ENCODE measurements at places on chromosomes 2 and 18. TPM values are rescaled to one million over a fixed set of nuclear protein-coding genes. Genes with fewer than 3 reads are reported as not detected.

Gene IL1F10
- not detected for total RNA-seq

DNA sequence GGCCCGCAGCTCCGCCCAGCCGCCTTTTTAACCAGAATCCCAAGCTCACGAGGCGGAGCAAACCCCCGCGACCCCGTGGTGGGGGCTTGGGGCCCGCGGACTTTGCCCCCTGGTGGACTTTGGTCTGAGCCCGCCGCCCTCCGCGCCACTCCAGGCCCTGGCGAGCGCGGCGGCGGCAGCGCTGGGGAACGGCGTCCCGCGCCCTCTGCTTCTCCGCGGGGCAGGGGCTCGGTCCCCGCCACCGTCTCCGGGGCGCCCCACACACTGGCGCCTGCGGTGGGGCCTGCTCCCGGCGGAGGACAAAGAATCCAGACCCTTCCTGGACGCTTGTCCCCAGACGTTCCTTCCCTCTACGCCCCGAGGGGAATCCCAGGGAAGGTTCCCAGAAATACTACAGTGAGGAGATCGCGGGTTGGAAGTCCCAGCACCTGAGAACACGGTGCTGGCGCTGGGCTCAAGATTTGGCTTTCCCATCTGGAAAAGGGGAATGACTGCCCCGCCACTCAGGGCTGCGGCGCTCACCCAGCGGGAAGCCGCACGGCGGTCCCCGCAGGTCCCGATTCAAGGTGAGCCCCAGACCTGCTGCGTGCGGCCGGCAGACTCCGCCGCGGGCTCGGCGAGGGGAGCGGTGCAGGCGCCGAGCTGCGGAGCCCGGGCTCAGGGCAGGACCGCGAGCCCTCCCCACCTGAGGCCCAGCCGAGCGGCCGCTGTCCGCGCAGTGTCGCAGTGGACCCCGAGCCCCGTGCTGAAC, at the start of gene HAAO:
Gene HAAO, minus strand, starts transcription at position 1 of the 751 bp plus-strand sequence. CDS start 47 bp downstream, outside the sequence.
- DNase-seq = no peak

GRCh38 chr2:68241732-68242131, 10.6 kb downstream of the PPP3R1 start:
- no peak for DNase-seq

GRCh38 chr18:39969803-39970494, 1985.1 kb upstream of the PIK3C3 start:
- no peak for DNase-seq

DNA sequence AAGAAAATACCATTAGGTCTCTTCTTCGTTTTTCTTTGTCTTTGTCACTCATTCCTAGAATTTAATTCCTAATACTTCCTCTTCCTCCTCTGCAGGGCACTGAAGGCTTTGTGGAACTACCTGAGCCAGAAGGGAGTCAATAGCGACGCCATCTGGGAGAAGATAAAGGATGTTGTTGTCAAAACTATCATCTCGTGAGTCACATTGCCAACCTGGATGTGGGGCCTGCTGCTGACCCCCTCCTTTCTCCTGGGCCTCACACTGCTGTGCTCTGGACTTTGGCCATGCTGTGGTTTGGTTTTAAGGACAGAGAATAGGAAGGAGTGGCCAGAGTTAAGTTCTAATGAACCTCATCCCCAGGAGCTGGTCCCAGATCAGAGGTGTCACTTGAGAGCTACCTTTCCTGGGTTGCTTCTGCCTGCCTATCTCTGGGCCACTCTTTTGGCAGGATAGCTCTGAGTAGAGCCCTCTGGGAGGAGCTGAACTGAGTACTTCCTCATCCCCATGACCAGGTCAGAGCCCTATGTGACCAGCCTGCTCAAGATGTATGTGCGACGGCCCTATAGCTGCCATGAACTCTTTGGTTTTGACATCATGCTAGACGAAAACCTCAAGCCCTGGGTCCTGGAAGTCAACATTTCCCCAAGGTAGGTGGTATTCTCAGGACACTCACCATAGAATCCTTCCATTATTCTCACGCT, 33.1 kb upstream of the CYP27A1 start:
- no peak for DNase-seq

DNA sequence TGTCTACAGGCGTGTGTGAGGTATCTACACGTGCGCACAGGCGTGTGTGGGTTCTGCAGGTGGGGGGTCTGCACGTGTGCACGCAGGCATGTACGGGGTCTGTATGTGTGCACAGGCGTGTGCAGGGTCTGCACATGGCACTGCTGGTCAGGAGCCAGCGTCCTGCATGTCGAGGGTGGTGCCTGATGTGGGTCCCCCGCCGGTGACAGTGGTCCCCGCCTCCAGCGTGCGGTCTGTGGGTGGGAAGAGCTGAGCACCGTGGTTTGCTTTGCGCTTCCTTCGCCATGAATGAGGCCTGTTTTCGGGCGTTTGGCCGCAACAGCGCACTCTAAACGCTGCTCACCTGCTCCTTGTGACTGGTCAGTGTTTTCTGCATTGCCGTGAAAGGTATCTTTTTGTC, 57.2 kb downstream of the CTDP1 start:
- DNase-seq = no peak

DNA sequence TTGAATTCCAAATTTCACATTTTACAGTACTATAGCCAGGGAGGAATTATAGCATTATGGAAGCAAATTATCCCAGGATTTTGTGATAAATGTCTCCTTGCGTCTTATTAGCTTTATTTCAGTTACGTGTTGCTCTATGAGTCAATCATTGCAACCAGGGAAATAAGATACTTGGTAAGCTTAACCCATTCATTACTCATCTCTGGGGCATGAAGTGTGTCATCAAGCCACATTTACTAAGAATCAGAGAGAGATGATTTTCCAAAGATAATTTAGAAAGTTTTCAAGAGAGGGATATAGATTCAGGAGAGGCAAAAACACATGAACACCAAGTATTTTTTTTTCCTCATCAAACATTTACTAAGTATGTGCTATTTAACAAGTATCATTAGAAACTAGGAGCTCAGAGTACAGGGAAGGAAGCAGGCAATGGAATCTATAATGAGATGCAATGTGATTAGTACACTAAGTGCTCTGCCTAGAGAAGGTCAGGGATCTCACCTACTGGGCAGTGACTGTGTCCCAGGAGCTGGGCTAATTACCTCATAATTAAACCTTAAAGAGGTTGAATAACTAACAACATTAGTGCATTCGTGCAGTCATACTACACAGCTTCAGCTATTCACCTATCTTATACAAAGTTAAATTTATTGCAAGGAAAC, 217.8 kb upstream of the NXPH2 start:
- no peak for DNase-seq

Gene DPYSL5
- 90.2 TPM for total RNA-seq

All from cerebellum (tissue), 4 donors.